ENCODE measurements at places on chromosomes 12 and 14.
A peak's percentile ranks its signal among the peaks of the same experiment; 100 is the strongest.

GRCh38 chr12:101947316-101947715, 69.9 kb downstream of the DRAM1 start:
- DNase-seq: no peak

- no peak for DNase-seq
Observed at GRCh38 chr12:46148327-46149078, 120.3 kb downstream of the SLC38A1 start.

DNA sequence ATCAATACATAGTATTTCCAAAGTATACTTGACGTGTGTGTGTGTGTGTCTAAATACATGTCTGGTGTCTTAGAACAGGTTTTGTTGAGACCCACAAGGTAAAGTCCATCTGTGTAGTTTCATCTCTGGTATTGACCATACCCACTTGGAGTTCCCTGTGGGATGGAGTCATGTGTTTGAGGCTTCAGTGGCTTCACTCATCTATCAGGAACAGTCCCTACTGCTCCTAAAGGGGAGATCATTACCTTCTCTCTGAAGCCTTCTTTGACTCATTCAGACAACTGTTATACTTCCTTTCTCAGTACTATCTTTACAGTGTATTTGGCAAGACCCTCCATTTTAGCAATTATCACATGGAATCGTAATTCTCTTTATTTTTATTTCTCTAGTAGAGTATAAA, 14.2 kb downstream of the RAB21 start:
- no peak for DNase-seq

DNA sequence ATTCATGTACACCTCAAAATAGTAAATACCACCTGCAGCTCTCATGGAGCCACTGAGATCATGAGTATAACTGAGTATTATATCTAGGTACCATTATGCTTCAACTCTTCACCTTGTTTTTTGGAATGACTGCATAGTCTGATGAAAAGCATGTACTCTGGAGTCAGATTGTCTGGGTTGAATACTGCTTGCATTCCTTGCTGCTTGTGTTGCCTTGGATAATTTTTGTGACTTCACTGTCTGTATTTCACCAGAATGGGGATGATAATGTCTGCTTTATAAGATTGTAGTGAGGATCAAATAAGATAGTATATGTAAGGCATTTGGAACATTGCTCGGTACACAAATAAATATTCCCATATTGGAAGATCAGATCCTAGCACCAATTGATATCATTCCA, 54.2 kb downstream of the SUSD6 start:
- DNase-seq: no peak

- no peak for DNase-seq
Observed at GRCh38 chr14:76473481-76474263, 97.7 kb downstream of the ESRRB start.

DNA sequence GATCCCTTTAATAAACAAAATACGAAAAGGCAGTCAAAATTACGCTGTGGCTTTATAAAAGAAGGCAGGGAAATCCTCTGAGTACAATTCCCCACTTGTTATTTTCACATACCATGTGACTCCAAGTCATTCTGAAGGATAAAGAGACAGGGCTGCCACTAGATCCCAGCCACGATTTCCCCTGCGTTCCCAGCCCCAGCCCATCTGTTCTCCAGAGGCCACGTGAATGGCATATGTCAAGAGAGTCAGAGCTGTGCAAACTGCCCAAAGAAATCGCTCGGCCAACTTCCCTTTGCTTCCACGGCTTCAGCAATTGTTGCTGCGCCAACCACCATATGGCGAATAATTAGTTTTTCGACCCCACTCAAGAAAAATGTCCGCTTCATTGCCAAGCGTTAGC, 161.3 kb downstream of the C12orf42 start:
- DNase-seq: no peak

GRCh38 chr14:87712396-87713090, 280.4 kb downstream of the GALC start:
- DNase-seq: no peak

GRCh38 chr12:2258025-2258424, 205.2 kb downstream of the CACNA1C start:
- DNase-seq: peak; percentile 52

- no peak for DNase-seq
Observed at GRCh38 chr12:69874606-69875005, 49.6 kb downstream of the MYRFL start.
